ENCODE measurements at places on chromosomes 1 and 21.

DNA sequence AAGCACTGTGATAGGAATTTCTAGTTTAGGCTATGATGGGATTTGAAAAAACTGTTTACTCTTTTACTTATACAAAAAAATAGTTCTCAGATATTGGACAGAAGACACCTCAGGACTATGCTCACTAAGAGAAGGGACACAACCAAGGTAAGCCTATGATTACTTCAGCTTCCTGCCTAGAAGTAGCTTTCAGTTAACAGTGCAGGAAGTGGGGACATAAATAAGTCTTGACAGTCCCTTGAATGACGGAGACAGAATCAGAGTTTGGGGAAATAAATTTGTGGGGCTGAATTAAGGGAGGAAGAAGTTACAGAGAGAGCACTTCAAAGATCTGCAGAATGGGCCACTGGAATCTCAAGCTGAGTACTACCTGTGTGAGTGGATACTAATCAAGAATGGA is 53.8 kb upstream of the OLFM3 start:
- no peak for DNase-seq

GRCh38 chr1:169974067-169974466 is 80.4 kb upstream of the SCYL3 start:
- DNase-seq = no peak

GRCh38 chr1:31645274-31645568 is 545 bp upstream of the PEF1 start:
- DNase-seq = no peak

- DNase-seq = no peak
These were observed 91.1 kb upstream of the ADAMTS5 start for GRCh38 chr21:27057997-27058396.

- DNase-seq = peak; percentile 38
These were observed 32.0 kb downstream of the RSPH1 start for GRCh38 chr21:42463861-42464515.

- no peak for DNase-seq
These were observed 39.8 kb upstream of the SYNC start for GRCh38 chr1:32742199-32742947.

GRCh38 chr21:44540741-44541288 is 820 bp upstream of the KRTAP10-1 start:
- no peak for DNase-seq

GRCh38 chr1:68103011-68103545 is 52.7 kb upstream of the DIRAS3 start:
- no peak for DNase-seq

GRCh38 chr21:36980280-36981048 is 14.0 kb upstream of the HLCS start:
- DNase-seq = no peak
